ENCODE measurements at places on chromosomes 5 and 9. TPM values are rescaled to one million over a fixed set of nuclear protein-coding genes. Genes with fewer than 3 reads are reported as not detected.

DNA sequence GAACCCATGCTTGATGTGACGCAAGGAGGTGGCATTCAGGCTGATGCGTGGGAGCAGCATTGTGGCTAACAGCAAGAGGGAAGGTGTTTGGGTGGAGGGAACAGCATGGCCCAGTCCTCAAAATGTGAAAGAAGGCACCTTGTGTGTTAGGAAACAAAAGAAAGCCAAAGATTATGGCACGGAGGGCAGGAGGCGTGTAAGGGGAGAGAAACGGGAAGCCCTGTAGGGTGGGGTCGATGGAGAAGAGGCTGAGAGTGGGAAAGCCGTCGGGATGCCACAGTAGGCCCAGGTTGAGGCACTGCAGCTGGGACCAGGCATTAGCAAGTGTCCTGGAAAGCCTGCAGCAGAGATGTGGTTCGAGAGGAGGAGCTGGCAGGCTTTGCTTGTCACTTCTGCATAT lies 241.1 kb downstream of the GADD45G start:
- no peak for DNase-seq
- H3K27ac ChIP-seq: no peak overlapping the region
- no peaks in the 10 kb centered on the region for H3K36me3 ChIP-seq
- no peak overlapping the region for H3K4me3 ChIP-seq
- no peaks in the 10 kb centered on the region for H3K4me1 ChIP-seq

GRCh38 chr9:89696780-89697179 lies 92.0 kb downstream of the GADD45G start:
- no peak overlapping the region for H3K4me3 ChIP-seq
- no peak overlapping the region for H3K27ac ChIP-seq
- no peaks in the 10 kb centered on the region for H3K4me1 ChIP-seq
- H3K36me3 ChIP-seq: no peaks in the 10 kb centered on the region
- no peak for DNase-seq

GRCh38 chr9:72173080-72173479 lies 23.8 kb downstream of the GDA start:
- H3K4me3 ChIP-seq: no peak overlapping the region
- no peaks in the 10 kb centered on the region for H3K36me3 ChIP-seq
- H3K4me1 ChIP-seq: no peaks in the 10 kb centered on the region
- H3K27ac ChIP-seq: no peak overlapping the region

- DNase-seq: no peak
- no peaks in the 10 kb centered on the region for H3K27me3 ChIP-seq
- H3K36me3 ChIP-seq: no peaks in the 10 kb centered on the region
- no peak overlapping the region for H3K27ac ChIP-seq
Measured at GRCh38 chr5:10704949-10705621, 55.9 kb downstream of the DAP start.

DNA sequence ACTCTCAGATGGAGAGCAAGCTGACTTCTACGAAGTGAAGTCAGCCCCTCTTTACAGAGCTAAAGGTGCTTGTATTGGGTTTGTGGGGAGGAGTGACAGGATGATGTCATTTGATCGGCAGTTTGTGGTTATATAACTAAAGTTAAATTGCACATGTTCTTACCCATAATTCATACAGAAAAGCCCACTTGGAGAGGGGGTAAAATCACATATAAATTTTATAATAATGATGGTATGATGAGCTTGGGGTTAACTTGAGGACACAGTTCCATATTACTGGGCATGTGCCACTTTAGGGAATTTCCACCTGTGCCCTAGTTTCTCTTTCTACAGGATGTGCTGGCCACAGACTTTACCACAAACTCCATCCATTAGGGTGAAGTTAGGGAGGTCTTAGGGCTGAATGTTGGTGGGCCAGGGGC lies 1178.6 kb upstream of the CDH9 start:
- no peaks in the 10 kb centered on the region for H3K27me3 ChIP-seq
- H3K36me3 ChIP-seq: no peaks in the 10 kb centered on the region
- no peak overlapping the region for H3K27ac ChIP-seq
- H3K4me1 ChIP-seq: no peaks in the 10 kb centered on the region

The PRDM9 gene
- total RNA-seq: not detected

The CMYA5 gene
- 1.0 TPM for total RNA-seq

DNA sequence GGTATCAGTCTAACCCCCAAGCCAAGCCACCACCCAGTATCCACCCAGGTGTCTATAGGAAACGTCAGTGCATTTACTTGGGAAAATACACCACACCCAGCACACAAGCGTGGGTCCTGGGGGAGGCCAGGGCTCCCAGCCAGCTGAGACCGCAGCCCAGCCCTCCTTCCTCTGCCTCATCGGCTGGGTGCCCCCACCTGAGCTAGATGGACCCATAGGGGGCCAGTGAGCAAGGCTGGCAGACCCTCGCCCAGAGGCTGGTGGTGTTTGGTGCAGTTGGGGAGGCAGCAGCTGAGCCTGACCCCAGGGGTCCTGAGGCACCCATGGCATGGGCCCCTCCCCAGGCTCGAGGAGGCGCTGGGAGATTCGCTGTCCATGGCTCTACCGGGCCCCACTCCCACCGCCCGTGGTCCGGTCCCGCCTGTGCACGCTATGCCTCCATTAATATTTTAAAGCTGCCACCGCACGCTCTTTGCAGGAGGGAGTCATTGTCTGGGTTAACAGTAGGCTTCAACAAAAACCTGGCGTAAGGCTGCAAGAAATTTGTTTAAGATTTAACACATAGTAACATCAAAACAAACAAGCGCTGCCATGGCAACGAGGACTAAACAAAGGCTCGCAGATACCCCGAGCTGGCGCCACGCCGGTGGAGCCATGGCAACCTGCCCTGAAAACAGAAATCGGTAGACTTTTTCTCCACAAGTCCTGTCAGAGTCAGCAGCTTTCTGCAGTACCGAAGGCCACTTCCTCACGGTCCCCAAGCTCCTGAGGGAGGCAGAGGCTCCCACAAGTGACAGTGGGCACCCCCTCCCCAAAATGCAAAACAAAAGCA lies 20.6 kb downstream of the TPPP start:
- H3K4me3 ChIP-seq: no peak overlapping the region
- H3K36me3 ChIP-seq: no peaks in the 10 kb centered on the region
- peak; percentile 90 for DNase-seq
- no peaks in the 10 kb centered on the region for H3K27me3 ChIP-seq

The PDZD2 gene
- total RNA-seq: 7.8 TPM
